Activated T-helper 17 cell treated with anti-CD3 and anti-CD28 coated beads, Interleukin-2, amount 50 U/mL, for 72 hours (primary cell): ENCODE measurements at places on chromosomes 5 and 9.
A peak's percentile ranks its signal among the peaks of the same experiment; 100 is the strongest.

GRCh38 chr9:37998881-37999587 lies 70.0 kb downstream of the SHB start:
- ATAC-seq, result no peak

DNA sequence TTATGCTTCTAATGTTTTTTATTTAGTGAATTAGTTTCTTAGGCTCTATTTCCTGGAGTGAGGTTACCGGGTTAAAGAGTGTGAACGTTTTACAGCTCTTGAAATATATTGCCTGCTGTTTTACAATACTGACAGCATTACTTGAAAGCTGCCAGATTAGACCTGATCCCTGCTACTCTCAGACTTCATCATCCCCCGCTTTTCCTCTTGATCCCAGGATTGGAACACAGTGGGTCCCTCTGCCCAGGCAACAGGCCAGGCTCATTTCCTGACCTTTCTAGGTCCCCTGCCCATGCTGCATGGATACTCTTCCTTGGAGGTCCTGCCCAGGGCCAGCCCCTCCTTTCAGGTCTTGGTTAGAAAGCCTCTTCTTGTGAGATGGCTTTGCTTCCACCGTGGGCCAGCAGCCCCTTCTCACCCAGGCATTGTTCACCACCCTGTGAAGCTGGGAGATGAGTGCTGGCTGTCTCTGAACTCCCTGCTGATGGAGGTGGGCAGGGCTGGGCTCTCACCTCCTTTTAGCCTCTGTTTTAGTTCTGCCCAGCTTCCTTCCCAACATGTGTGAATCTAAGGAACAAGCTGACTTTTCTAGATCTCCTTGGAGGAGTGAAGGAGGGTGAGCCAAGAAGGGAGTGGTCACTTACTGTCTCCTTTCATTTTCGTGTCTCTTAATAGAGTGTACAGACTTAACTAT lies 15.5 kb upstream of the FAM120AOS start:
- ATAC-seq, result no peak

DNA sequence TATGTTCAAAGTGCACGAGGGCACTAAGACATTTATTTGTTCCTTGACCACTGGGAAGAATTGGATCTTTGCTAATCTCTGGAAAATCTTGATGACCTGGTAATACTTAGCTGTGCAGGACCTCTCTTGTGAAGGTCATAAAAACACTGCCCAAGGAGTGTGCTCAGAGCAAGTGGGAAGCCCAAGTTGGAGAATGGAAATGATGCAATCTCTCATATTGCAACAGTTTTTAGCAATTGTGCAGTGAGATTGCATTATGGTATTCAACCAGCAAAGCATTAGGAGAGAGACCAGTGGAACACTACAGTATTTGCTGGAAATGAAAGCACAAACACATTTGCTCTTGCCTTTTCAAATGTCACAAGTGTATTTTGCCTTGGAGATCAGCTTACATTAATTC lies 34.5 kb downstream of the TXNDC8 start:
- no peak for ATAC-seq

DNA sequence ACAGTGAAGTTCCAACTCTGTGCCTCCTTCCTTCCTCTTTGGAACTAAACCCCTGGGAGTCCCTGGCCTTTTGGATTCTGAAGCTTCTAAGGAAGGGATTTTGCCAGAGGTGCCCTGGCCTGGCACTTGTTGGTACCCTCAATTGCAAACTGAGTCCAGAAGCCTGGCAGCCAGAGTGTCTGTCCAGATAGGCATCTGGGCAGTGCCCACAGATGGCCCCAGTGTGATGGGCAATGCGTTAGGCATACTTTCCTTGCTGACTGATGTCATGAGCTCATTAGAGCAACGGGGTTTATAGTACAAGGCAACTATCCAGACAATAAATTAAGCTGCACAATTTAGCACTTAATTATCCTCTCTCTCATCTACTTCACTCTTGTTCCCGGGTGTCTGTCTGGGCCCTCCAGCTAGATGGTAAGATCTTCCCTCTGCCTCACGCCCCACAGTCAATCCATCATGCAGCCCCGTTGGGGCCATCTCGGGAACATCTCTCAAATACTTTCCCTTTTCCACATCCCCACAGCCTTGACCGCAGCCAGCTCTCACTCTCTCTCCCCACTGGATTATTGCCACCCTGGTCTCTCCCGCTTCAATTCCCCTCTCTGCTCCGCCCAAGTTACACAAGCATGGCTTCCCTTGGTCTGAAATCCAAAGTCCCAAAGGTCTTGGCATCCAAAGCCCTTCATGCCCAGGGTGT lies 157.5 kb upstream of the SMIM23 start:
- ATAC-seq, result no peak

DNA sequence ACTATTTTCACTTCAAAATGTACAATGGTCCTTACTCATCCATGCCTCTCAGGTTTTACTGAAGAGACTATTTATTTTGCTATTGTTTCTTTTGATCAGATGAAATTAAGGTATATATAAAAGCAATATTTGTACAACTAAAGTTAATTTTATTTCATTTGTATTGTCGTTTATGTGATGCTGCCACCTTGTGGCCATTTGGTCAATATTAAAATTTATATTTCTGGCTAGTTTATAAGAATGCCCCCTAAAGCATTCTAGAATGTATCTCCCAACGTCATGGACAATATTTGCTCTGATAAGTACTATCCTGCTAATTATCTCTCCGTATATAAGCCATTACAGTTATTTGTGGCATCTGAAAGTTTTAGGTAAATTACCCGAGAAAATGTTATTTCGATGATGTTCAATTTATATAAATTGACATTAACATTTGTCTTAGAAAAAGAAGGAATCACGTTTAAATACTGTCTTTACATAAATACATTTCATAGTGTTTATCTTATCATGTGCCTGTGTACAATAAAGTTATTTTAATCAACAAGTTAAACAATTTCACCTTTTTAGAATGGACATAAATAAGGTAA lies 680.0 kb downstream of the TAF11L14 start:
- no peak for ATAC-seq

DNA sequence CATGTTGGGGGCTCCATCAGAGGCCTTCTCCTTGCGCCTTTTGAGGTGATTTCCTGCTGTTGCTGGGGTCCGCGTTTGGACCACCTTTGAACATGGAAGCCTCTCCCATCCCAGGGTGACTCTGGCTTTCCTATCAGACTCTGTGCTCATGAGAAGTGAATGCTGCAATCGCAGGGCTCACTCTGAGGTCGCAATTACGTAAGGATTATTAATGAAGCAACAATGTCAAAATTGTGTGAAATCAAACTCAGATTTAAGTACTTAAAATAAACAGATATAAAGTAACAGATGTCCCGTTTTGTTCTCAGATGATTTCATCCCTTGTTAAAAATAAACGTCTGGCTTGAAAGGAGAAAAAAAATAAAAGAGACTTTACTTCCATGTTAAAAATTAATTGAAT lies 634.2 kb downstream of the BNC2 start:
- no peak for ATAC-seq

- ATAC-seq, result peak; percentile 73
These were observed 813.9 kb upstream of the CDH10 start for GRCh38 chr5:25458628-25459027.
